ENCODE measurements at places on chromosomes 5 and 9.
A peak's percentile ranks its signal among the peaks of the same experiment; 100 is the strongest.

DNA sequence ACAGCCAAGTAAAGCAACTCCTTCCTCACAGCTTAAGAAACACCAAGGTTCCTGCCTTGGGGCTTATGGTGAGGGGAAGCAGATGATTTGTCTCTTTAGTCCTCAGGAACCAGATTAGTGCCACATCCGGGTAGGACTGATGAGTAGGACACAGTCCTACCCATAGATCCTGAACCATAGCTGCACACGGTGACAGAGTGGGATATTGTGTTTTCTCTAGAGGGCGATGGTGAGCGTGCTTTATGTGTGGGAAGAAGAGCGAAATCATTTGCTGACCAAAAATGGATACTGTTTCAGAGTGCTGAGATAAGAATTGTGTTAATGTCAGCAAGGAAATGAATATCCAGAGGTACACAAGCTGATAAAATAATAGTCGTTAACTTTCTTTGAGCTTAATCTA lies 209.0 kb upstream of the FBXL7 start:
- DNase-seq: no peak

DNA sequence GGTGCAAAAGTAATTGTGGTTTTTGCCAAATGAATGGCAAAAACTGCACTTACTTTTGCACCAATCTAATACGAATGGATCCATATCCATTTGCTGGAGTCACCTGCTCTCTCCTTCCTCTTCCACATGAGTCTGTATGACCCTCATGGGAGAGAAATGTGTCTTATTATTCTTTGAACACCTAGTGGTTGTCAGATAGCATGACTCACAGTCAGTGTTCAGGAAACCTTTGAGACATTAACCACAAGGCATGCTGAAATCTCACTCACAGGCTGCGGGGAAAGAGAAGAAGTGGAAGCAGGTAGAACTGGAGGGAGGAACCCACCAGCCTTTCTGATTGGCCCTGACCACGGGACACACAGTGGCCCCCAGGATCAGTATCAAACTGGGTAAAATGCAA lies 222.8 kb upstream of the KLF4 start:
- no peak for DNase-seq

GRCh38 chr5:141753971-141754713 lies 72.1 kb upstream of the ARAP3 start:
- DNase-seq: peak; percentile 82

GRCh38 chr9:137189297-137190295 lies 1.1 kb downstream of the SSNA1 start:
- DNase-seq: no peak

GRCh38 chr5:141889282-141889871 lies 11.2 kb upstream of the PCDH1 start:
- DNase-seq: no peak

DNA sequence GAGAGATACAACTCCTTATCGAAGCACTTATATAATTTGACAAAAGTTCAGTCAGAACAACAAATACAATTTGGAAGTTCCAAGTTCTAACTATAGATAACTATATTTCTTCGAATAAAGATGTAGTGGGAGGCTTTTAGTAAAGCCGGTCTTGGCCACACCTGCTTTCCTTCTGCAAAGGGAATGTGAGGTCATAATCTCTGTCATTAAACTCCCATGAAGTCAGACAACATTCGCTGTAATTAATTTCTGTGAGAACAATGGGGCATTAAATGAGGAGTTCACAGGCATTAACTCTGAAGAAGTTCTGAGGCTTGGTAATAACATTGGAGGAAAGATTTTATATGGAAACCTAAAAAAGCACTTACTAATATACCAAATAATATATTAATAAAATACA lies 67.5 kb downstream of the MCTP1 start:
- no peak for DNase-seq

DNA sequence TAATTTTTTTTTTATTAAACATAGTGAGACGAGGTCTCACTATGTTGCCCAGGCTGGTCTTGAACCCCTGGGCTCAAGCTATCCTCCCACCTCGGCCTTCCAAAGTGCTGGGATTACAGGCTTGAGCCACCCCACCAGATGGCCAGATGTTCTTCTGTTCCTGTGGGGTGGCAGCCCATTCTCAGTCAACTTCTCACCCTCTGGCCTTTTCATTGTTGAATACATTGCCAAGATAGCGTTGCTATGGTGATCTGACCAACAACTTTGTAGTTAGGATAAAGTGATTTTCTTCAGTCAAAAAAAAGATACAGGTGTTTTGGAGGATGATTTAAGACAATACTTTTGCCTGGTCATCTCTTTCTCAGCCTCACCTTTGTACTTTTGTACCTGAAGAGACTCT lies 109.1 kb downstream of the EGFLAM start:
- DNase-seq: no peak

GRCh38 chr5:170617533-170618490 lies 114.0 kb downstream of the KCNIP1 start:
- DNase-seq: no peak

- no peak for DNase-seq
Observed at GRCh38 chr9:36263683-36264082, 5.4 kb upstream of the GNE start.

- no peak for DNase-seq
Observed at GRCh38 chr5:94698197-94698596, 79.7 kb downstream of the SLF1 start.

- no peak for DNase-seq
Observed at GRCh38 chr5:164688437-164688836, 1183.0 kb downstream of the MAT2B start.

GRCh38 chr9:94610181-94610606 lies 16.6 kb upstream of the FBP2 start:
- peak; percentile 80 for DNase-seq

GRCh38 chr5:132773114-132773513 lies 3.9 kb downstream of the SEPTIN8 start:
- peak; percentile 38 for DNase-seq

DNA sequence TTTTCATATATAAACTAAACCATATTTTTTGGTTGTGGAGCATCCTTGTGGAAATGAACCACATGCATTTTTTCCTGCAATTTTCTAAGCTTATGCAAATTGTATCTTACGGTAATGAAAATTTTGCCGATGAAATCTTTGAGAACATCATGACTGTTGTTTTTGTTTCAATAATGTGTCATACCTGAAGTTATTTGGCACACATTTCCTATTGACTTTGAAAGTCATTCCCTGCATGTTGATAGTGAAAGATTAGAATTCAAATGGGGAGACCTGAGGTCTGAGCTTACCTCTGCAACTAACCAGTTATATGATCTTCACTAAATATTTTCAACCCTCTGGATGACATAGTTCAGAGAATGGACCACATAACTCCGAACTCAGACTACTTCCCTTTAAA lies 88.5 kb downstream of the PRR16 start:
- DNase-seq: no peak

- DNase-seq: no peak
Observed at GRCh38 chr9:21996858-21997257, 2.3 kb downstream of the CDKN2B-AS1 start.

DNA sequence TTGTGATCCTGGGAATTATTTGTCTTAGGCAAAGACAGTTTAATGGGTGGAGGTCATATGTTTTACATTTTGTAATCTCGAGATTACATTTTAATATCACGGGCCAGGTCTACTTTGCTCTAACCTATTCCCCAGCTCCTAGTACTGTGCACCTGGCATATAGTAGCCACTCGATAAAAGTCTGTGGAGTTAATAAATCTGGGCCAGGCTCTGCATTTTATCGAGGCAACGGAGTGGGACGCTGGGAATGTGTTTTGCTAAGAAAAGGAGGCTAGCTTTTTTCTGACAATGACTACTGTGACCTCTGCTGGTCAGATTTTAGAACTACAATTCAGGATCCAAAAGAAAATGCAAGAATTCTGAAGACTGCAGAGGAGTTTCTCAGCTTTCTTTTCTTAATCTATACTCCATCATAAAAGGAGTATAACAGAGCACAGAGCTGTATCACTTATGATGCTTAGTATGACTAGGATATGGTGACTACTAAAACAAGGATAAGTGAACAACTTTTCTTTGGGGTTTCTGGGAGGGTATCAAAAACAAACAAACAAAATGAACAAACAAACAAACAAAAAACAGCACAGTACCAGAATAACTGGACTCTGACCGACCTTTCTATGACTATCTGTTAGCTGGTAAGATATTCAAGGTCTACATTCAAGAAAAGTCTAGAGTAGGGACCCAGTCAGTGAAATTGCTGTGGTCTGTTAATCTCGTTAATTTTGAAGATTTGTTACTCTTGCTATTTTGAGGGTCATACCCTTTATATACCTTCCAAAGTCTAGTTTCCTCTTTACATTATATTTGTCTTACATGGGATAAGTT lies 46.1 kb upstream of the CER1 start:
- DNase-seq: peak; percentile 85

DNA sequence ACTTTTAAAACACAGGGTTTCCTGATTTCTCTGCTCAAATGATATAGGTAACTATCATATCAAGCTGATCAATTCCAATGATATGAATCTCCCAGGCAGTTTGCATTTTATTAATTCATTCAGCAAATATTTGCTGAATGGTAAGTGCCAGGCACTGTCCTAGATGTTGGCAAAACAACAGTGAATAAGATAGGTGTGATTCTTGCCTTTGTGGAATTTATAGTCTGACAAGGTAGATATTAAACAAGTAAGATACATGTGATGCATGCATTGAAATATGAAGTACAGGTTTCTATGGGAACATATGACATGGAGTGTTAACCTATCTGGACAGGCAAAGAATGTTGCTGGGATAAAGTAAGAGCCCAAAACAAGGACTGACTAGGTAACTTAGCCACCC lies 231.8 kb upstream of the DAB2 start:
- no peak for DNase-seq

- DNase-seq: peak; percentile 14
Observed at GRCh38 chr9:121122246-121123032, 47.7 kb downstream of the CNTRL start.

GRCh38 chr5:174195517-174195916 lies 150.0 kb downstream of the NSG2 start:
- DNase-seq: no peak
